CD4-positive, alpha-beta T cell treated with Interferon alpha-2 for 1 hour (primary cell): ENCODE measurements at places on chromosomes 3 and 15.

DNA sequence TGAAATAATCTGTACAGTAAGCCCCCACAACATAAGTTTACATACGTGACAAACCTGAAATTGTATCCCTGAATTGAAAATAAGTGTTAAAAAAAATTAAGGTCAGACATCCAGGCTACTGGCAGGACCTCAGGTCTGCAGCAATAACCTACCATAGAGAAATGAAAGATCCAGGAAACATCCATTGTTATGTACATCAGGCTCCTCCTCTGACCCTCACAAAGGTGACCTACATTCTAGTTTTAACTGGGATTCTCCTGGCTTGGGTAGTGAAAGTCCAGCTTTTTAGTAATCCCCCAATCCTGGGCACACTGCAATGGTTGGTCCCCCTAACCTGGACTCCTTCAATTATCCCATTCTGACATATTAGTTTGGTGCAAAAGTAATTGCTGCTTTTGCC lies 749.6 kb upstream of the LMCD1 start:
- DNase-seq, result no peak

DNA sequence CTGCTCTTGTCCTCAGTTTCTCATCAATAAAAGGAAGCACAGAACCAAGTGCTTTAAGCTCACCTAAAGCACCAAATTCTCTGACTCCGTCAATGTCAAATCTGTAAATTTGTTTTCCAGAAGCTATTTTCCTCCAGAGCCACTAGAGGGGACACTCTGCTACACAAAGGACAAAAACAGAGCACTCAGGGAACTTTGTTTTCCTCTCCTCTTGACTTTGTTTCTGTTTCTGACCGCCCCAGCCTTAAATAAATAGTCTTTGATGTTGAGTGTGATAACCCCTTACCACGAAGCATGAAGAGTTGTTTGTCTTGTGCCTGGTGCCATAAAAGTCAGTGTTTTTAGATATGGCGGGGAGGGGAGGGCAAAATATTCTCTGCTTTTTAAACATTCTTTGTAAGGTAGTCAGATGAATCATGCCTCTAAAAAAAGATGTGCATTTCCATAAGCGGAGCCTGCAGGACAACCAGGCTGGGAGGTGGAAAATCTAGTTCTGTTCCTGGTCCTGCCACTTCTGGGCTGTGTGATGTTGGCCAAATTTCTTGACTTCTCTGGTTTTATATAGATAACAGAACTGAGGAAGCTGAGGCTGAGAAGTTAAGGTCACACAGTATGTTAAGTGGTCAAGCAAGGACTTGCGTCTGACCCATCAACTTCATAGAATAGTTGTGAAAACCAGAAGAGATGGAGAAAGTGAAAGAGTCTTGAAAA lies 7.3 kb upstream of the ZBTB38 start:
- peak; percentile 66 for DNase-seq

- no peak for DNase-seq
Observed at GRCh38 chr3:108341911-108342310, 45.6 kb downstream of the HHLA2 start.

DNA sequence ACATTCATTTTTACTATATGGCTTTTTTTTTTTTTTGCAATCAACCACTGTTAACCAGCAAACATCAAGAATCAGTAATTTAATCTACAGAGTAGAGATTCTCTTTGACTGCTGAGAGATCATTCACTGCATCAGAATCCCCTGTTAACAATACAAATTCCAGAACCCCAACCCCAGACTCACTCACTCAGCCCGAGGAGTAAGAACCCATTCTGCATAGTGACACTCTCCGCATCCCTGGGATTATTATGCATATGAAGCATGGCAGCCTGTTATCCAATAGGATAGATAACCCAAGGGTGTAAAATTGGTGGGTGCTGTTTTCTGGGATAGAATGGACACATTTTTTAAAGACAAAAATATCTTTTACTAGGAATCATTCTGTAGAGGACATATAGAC lies 76.3 kb upstream of the CCDC39 start:
- no peak for DNase-seq

GRCh38 chr3:144415492-144415891 lies 443.9 kb downstream of the DIPK2A start:
- no peak for DNase-seq

- no peak for DNase-seq
Observed at GRCh38 chr3:88059380-88060170, 520 bp downstream of the ZNF654 start.

DNA sequence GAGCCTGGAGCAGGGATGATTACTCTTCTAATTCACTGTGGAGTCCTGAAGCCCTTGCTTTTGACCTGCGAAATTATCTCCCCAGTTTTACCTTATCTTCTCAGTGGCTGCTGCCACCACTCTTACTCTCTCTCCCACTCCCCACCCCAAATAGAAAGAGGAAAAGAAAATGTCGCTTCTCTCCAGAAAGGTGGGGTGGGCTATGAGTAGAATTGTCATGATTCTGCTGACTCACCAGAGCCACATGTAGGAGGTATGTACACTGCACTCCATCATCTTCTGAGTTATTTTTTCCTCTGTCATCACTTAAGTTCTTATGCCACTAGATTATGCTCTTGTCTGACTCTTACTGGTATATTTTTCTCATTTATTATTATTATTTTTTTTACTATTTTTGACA lies 43.9 kb upstream of the TMEM158 start:
- DNase-seq, result no peak

- DNase-seq, result no peak
Observed at GRCh38 chr15:86595741-86596140, 516.1 kb downstream of the AGBL1 start.

GRCh38 chr15:76843269-76843668 lies 61.9 kb downstream of the SCAPER start:
- DNase-seq, result no peak

GRCh38 chr3:39521456-39521855 lies 54.0 kb downstream of the MOBP start:
- no peak for DNase-seq

- DNase-seq, result no peak
Observed at GRCh38 chr3:67381667-67382272, 272.6 kb downstream of the SUCLG2 start.

DNA sequence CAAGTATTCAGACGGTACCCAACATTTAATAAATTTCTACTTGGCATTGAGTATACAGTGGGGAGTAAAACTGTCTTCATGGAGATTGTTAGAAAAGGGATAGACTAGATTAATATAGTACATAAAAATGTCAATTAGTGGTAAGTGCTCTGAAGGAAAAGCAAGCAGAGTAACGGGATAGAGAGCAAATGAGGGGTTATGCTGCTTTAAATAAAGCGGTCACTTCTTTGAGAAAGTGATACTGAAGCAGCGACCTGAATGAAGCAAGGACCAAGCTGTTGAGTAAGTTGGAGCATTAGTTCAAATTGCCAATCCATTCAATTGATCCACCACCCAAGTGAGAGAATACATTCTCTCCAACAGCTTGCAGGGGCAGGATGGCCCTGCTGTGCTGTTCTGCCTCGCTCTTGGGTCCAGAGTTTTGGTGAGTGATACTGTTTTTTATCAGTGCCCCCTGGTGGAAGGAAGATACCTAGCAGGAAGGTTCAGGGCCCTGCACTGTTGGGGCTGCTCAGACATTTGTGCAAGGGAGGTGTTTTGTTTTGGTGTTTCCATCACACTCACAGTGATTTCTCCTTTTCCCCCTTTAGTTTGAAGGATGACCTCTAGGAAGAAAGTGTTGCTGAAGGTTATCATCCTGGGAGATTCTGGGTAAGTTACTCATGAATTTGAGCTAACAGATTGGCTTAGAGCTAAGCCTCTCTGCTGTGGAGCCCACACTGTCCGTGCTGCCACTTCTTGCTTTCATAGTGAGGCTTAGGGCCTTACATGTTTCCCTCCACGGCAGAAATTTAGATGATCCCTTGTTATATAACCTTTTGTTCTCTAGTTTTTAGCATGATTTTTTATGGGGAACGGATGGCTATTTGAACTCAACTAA lies 69.0 kb downstream of the RAB7A start:
- DNase-seq, result peak; percentile 72

GRCh38 chr3:125154110-125154509 lies 58.4 kb downstream of the SLC12A8 start:
- DNase-seq, result no peak

- DNase-seq, result no peak
Observed at GRCh38 chr3:152314677-152315353, 46.1 kb downstream of the MBNL1 start.

DNA sequence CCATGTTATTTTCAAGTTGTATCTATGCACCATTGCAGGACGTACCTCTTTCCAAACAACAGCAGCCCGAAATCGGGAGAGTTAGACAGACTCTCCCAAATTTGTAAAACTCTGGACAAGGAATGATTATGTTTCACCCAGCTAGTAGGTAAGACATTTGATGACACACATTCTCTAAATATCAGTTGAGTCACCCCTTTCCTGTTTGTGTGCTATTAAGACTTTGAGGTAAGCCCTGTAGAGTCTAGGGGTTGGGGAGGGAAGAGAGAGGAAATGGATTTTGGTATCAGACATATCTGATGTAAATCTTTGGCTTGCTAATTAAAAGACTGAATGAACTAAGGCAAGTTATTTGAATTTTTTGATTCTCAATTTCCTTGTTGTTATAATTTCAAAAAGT lies 999.0 kb downstream of the TUSC7 start:
- DNase-seq, result no peak

DNA sequence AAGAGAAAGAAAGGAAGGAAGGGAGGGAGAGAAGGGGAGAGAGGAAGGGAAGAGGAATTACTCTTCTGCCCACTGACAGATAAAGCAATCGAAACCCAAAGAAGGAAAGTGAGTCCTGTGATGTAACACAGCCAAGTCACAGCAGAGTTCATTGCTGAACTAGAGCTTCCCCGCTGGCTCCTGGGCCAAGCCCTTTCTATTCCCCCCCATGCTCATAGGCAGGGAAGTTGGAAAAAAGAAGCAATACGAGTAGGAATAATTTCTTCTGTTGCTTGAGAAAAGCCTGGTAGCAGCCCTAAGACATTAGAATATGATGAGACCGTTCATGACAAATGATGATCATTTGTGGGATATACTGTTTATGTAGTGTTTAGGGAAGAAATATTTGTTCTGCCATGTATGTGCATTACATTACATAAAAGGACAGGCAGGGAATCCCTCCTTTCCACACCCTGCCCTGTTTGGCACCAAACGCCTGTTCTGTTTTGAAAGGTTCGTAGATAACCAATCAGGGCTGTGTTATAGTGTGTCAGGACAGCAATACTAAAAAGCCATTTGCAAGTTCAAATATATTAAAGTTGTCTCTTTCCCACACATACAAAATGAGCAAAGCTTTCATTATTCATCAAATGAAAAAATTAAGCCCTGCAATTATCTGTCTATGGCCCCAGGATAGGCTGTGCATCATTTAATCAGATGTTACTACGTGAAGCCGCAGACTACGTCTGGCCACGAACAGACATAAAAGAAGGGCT lies 111.0 kb upstream of the TRPM1 start:
- DNase-seq, result no peak

DNA sequence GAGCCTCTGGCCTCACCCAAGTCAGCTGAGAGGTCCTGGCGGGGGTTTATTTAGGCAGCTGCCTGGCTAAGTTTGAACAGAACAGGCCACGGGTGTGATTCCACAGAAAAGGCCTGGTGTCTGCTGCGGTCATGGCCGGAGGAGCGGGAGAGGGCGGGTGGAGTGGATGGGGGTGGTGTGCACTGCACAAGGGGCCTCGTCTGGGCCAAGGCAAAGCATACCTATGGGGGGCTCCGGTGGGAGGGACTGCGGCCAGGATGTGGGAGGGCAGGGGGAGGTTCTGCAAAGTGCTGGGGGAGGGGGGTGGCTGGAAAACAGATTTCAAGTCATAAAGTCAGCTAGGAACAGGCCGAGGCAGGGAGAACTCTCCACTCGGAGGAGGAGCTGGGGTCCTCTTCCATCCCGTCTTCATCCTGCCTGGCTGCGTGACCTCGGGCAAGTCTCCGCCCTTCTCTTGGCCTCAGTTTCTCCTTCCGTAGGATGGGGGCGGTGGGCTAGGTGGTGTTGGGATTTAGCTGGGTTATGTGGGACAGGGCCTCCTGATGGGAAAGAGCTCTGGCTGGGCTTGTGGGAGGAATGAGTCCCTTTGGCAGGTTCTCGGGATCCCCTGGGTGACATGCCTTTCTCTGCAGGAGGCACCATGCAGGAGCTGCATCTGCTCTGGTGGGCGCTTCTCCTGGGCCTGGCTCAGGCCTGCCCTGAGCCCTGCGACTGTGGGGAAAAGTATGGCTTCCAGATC lies 878 bp downstream of the ISLR start:
- no peak for DNase-seq

GRCh38 chr15:41734079-41734478 lies 40.2 kb upstream of the MAPKBP1 start:
- DNase-seq, result no peak

DNA sequence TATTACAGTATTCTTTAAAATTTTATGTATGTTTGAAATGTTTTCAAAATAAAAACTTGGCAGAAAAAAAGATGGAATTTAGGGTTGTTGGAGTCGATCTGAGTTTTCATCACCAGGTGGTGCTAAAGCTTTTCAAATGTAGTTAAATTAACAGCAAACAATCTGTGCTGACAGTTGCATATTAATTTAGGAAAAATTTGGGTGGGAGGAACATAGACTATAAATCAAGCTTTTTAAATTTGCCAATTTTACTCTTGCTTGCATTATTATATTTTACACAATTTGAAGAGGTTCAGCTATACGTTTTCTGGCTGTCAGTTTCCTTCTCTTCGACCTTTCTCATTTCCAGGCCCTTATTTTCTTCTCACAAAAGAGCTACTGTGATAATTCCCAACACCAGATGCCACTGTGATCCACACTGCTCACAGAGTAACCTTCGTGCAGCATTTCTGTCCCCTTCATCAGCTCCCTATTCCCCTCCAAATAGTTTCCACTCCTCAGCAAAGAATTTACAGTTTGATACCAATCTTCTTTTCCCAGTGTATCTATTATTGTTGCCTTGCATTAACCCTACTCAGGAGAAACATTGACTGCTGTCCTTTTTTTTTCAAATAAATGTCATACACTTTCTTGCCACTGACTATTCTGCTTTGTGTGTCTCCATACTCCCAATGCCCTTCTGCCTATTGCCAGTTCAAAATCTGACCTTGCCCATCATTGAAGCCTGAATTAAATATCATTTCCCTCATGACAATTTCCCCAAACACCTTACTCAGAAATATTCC lies 53.4 kb upstream of the EIF5A2 start:
- DNase-seq, result peak; percentile 41

DNA sequence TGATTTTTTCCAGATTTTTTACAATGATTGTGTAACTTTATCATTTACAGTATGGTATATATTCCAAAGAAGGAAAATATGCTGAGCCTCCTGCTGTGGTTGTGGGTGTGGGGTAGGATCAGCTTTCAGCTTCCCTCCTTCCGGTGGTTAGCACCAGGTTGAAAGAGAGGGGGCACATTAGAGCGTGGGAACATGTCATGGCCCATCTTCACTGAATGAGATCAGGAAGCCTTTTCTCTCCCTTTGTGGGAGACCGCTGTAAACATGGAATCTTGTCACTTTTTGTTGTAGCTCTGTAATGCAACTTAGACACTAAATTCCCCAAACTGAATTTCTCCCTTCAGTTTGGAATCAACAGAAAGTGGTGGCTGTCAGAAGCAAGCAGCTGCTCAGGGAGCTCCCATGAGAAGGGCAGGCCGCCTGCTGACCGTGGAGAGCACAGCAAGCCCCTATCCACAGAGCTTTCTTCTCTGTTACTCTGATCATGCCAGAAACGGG lies 86.7 kb upstream of the LIMD1 start:
- no peak for DNase-seq

GRCh38 chr3:50324351-50325112 lies 2.0 kb upstream of the HYAL2 start:
- DNase-seq, result peak; percentile 59
